ENCODE measurements at places on chromosomes 13 and 19.

DNA sequence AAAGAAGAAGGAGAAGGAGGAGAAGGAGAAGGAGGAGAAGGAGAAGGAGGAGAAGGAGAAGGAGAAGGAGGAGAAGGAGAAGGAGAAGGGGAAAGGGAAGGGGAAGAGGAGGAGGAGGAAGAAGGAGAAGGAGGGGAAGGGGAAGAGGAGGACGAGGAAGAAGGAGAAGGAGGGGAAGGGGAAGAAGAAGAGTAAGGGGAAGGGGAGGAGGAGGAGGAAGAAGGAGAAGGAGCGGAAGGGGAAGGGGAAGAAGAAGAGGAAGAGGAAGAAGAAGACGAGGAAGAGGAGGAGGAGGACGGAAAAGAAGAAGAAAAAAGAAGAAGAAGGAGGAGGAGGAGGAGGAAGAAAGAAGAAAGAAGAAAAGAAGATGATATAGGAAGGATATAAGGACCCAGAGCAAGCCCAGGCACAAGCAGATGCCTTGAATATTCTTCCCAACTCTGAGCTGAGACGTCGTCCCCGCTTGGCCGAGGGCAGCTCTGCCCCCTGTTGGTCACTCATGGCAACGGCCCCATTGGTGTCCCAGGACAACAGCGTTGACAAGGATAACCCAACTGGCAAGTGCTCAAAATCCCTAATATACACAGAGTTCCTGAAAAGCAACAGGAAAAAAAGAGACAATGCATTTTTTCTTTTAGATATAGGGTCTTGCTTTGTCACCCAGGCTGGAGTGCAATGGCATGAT, 30.6 kb upstream of the IGSF23 start:
- no peak for DNase-seq

DNA sequence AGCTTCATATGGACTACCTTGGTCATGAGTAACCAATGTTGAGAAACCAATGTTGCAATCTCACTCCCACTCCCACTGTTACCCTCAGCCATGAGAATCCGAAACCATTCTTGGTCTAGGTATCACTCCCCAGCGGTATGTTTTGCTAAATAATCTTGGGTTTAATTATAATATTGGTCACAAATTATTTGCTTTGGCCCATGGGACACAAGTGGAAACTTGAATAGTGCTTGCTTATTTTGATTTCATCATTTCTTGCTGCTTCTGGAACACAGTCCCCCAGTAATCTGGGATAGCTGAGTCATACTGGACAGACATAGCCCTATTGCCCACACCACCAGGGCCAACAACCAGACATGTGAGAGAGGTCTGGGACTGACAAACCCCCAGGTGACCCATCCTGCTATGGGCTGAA, 171.6 kb upstream of the IPO5 start:
- no peak for DNase-seq

DNA sequence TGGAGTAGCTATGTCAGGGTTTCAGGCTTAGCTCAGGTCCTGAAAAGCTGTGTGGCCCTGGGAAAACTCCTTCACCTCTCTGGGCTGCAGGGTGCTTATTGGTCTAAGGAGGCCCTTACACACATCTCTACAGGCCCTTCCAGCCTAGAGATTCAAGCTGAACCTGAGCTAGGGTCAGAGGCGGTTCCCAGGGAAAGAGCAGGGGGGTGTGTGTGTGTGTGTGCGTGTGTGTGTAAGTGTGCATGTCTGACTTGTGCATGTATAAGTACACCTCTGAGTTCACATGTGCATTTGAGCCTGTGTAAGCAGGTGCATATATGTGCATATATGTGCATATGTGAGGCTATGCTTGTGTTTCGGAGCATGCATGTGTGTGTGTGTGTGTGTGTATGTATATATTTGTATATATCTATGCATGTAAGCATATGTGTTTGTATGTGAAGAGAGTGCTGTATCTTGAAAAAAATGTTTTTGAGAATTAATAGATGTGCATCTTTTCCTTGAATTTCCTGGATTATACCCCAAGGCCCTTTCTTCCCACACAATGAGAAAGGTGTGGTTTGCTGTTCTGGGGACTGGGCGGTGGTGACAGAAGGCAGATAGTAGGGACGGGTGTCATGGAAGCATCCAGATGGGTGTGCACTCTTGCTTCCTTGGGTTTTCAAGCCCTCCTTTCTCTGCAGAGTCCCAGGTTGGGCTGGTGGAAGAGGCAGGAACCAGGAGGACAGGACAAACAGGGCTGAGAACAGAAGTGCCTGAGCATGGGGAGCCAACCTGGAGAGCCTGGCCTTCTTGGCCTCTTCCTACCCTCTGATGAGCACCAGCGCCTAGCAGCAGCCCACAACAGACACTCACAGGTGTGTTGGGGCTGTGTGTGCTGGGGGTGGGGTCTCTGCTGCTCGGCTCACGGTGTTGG, 150.3 kb upstream of the TSHZ3 start:
- DNase-seq = no peak

GRCh38 chr19:56900573-56901097, 60.1 kb upstream of the PEG3 start:
- no peak for DNase-seq

GRCh38 chr13:28055357-28055756, 45.0 kb downstream of the FLT3 start:
- DNase-seq = no peak

DNA sequence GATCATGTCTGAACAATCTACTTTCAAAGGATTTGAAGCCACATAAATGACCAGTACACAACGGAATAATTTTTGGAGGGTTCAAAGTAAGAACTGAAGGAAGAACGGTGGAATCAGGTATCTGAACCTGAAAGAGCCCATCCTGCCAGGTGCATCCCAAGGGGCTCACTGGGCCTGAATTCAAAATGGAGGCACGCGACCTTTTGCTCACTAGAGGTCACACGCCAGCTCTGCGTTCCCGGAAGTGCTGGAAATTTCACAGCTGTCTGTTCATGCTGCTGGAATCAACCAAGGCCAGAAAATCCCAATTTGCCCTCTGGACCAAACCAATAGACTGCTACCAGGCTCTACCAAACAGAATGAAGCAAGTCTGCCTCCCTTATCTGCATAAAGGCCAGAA, 4.2 kb upstream of the RASA3 start:
- no peak for DNase-seq

- no peak for DNase-seq
Measured at GRCh38 chr19:18870531-18871172, 25.3 kb downstream of the CERS1 start.

DNA sequence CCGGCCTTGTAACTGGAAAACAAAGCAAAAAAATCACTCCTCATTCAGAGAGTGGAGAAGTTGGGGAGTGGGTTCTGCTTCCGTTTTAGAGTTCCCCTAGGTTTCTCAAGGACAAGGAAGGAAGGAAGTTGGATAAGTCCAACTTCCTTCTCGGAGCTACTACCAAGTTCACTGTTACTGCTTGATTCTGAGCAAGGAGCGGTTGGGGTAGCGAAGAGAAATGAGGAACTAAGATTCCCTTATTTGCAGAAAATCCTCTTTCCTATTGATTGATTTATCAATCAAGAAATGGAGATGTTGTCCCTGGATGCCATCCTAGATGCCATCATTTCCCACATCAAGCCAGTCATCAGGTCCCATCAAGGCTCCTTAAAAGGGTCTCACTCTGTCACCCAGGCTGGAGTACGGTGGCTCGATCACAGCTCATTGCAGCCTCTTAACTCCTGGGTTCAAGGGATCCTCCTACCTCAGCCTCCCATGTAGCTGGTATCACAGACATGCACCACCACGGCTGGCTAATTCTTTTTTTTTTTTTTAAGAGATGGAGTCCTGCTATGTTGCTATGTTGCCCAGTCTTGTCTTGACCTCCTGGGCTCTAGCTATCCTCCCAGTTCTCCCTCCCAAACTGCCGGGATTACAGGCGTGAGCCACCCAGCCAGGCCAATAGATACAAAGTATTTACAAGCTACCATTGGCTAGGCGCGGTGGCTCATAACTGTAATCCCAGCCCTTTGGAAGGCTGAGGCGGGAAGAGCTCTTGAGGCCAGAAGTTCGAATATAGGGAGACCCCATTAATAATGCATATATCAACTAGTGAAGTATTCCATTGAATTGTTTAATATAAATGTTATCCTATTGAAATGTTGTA, 809 bp upstream of the B9D2 start:
- no peak for DNase-seq

- DNase-seq = no peak
Measured at GRCh38 chr13:83883061-83883523, 818 bp upstream of the SLITRK1 start.

GRCh38 chr19:4662020-4662695, 8.0 kb downstream of the MYDGF start:
- DNase-seq = no peak

DNA sequence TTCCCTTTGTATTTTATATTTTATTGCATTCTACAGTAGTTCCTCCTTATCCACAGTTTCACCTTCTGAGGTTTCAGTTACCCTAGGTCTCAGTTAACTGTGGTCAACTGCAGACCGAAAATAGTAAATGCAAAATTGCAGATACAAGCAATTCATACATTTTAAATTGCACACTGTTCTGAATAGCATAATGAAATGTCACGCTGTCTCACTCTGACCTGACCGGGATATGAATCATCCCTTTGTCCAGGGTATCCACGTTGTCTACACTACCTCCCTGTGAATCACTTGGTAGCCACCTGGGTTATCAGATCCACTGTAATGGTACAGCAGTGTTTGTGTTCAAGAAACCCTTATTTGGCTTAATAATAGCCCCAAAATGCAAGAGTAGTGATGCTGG, 325.0 kb downstream of the DNAJC15 start:
- DNase-seq = no peak

DNA sequence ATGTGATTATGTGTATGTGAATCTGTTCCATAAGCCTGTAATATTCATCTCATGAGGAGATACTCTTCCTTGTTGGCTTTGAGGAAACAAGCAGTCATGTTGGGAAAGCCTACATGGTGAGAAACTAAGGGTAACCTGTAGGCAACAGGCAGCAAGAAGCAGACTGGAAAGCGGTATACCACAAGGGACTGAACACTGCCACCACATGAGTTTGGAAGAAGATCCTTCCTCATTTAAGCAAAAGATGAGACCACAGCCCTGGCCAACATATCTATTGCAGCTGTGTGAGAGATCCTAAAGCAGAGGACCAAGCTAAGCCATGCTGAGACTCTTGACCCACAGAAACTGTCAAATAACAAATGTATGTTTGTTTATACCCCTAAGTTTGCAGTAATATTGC, 134.8 kb downstream of the B3GLCT start:
- no peak for DNase-seq

GRCh38 chr19:8044018-8044417, 8.5 kb upstream of the CCL25 start:
- no peak for DNase-seq

DNA sequence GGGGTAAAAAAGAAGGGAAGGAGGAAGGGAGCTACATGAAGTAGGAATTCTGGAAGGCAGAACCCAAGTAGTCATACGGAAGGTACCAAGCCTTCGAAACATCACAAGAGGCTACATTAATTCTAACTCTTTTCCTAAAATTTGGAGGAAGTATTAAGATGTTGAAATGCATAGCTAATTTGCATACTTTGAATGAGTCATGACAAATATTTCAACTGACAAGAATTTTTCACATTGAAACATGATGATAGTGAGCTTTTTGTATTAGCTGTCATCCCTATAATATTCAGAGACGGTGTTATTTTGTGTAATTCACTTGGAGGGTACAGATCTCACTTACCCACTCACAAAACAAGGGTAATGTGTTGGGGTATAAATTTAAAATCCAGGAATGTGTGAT, 9.1 kb upstream of the ACOD1 start:
- no peak for DNase-seq

DNA sequence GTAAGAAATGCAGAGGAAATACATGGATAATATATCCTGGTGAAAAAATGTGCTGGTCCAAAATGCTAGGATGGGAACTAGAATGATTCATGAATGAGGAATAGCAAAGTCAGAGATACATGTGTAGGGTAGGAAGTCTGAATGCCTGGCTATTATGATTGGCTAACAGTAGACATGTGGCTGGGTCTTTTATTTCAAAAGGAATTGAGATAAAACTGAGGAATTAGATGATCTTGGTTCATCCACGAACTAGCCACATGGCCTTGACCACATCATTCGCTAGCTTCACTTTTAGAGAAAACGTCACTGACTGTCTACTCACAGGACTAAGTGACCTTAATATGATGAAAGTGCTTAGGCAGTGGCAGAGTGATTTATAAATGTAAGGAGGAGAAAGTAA, 103.1 kb downstream of the TRPC4 start:
- DNase-seq = no peak

DNA sequence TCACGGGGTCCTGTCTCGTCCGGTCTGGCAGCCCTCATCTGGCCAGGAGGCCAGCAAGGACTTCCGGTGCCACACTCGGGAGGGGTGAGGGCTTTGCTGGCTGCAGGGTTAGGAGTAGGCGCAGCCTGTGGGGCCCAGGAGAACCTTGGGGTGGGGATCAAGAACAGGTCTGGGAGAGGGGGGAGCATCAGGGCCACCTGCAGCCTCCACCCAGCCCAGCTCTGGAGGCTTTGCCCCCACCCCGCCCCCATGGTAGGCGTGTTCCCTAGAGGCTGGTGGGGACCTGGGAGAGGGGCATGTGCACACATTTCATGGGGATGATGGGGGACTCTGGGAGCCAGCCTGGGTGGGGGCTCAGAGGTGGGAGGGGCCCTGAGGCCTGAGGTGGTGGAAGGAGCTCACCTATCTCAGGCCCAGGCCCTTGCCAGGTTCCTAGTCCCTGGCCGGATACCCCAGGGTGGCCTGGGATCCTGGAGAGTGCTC, 23.3 kb downstream of the WTIP start:
- peak; percentile 55 for DNase-seq

DNA sequence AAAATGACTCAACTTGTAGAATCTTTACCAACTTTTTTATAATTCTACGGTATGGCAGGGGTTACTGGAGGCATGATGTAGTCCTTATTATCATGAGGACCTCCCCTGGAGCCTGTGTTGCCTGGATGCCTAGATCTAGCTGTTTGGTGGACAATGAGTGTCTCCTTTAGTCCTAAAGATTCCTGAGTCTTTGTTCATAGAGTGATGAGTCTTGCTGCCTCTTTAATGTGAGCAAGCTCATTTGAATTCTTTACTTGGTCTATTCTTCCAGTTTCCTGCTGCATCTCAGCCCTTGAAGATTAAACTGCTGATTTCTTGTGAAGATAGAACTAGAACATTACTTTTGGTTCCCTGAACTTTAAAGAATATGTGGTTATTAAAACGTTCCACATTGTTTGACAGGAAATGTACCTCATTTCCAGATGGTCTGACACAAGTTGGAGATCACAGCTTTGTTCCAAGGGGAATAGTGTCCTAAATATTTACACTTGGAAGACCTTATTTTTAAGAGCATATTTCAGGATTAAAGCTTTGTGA, 51.9 kb downstream of the SLAIN1 start:
- DNase-seq = no peak

DNA sequence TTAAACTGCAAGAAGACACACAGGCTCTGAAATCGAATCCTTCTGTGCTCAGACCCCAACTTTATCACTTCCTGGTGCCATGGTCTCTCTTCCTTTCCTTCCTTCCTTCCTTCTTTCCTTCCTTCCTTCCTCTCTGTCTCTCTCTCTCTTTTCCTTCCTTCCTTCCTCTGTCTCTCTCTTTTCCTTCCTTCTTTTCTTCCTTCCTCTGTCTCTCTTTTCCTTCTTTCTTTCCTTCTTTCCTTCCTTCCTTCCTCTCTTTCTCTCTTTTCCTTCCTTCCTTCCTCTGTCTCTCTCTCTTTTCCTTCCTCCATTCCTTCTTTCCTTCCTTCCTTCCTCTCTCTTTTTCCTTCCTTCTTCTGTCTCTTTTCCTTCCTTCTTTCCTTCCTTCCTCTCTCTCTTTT, 127.2 kb upstream of the CACNA1A start:
- no peak for DNase-seq
